Left renal cortex interstitium (tissue), 4 donors: ENCODE measurements at places on chromosomes 1 and 21.

DNA sequence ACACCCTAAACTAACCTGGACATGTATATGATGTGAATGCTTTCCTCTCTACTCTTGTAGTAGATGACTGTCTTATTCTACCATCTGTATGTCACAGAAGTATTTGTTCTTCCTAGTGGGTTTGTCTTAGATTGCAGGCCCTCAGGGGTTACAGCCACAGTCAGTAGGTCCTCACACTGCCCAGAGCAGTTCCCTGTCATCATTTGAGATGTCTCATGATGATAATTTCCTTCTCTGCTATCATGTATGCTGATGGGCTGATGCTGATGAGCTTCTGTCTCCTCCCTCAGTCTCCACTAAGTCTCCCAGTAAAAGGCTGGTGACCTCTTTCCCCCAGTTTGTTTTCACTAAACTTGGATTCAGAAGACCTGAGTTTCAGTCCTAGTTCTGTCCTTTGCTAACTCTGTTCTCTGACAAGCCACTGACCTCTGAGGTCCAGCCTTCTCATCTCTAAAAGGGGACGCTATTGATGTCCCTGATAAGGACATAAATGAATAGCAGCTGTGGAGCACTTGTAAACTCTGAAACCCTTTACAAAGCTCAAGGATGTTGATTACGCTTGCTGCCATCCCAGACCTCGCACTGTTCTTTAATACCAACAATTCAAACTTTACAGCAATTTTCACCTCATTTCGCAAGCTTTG lies 3.1 kb upstream of the ETV3 start:
- no peak for DNase-seq

DNA sequence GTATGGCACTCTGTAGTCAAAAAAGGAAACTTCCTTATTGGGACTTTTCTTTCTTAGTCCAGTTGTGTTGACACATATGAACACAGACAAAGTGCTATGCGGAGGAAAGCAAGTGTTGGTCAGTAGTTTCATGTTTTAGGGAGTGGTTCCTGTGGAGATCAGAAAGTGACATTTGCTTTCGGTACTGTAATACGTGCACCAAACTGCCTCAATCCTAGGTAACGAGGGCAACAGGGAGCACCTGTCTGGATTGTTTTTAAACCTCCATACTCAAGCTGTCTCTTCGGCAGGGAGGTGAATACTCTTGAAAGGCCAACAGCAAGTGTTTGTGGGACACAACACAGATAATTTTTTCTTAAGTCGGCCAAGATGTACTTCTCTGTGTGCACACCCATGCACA lies 9.1 kb downstream of the RHOU start:
- no peak for DNase-seq

- no peak for DNase-seq
These were observed 43.0 kb downstream of the XPR1 start for GRCh38 chr1:180674603-180675530.

GRCh38 chr1:161020509-161021164 lies at the start of gene F11R:
Gene F11R (minus strand): TSS chr1:161021152. CDS start chr1:161021073, 79 bp downstream.
- DNase-seq: no peak

GRCh38 chr1:234913278-234913649 lies 215.4 kb downstream of the TOMM20 start:
- DNase-seq: no peak
